Esophagus muscularis mucosa (tissue), 4 donors: ENCODE measurements at places on chromosomes 11 and 22. TPM values are rescaled to one million over a fixed set of nuclear protein-coding genes. Genes with fewer than 3 reads are reported as not detected.

The THY1 gene
- 36.0 TPM for total RNA-seq

The MAJIN gene
- total RNA-seq = not detected

The CBLIF gene
- total RNA-seq = not detected

The RAC2 gene
- total RNA-seq = 4.1 TPM

The NAALADL1 gene
- 43.7 TPM for total RNA-seq

The BTG4 gene
- not detected for total RNA-seq

The KCTD14 gene
- 1.5 TPM for total RNA-seq

DNA sequence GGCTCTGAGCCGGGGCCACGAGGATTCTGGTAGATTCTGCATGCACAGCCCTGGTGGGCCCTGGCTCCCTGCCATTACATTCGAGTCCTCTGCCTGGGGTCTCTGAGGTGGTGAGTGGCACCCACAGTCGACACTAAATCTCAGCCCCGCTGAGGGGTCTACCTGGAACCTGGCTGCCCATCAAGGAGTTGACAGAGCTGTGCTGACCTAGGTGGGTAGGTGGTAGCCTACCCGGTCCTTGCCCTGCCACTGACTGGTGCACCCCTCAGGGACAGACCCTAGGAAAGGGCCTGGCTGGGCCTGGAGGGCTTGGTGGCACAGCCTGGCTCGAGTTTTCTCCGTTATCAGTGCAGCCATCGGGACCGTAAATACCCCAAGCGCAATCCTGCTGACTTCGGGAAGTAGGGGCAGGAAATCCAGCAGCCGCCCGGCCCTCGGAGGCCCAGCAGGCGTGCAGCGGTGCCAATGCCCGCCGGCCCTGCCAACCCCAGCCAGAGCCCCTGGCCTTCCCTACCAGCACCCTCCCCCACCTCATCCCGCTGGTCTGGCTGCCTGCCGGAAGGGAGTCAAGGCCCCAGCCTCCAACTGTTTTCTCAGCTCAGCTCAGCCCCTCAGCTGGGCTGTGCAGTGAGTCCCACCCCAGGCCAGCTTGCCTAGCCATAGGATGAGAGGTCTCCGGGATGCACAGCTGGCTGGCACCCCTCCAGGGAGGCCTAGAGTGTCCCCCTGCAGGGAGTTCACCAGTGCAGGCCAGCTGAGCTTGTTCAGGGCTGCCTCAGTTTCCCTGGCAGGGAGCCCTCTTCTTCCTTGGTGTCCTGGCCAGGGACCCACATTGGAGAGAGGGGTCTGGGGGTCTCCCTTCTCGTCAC lies 80.4 kb upstream of the KCNQ1OT1 start:
- H3K36me3 ChIP-seq = no peaks in the 10 kb centered on the region
- no peak overlapping the region for H3K4me3 ChIP-seq
- peak; percentile 88 for DNase-seq

DNA sequence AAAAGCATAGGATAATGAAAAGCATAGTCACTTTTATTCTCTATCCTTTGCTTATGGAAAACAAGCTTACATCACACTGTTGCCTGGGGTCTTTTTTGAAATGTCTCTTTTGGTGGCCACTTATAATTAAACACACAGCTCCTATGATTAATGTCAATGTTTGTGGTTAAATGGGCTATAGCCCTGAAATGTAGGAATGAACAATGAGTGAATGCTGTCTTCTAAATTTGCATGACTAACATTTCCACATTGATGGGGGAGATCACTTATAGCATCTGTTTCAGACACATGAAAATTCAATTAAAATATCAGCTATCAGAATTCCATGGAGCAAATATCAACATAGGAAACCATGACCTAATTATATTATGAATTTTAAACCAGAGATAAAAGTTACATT lies 171.4 kb upstream of the FAT3 start:
- no peaks in the 10 kb centered on the region for H3K4me1 ChIP-seq
- H3K36me3 ChIP-seq = no peaks in the 10 kb centered on the region
- DNase-seq = no peak

DNA sequence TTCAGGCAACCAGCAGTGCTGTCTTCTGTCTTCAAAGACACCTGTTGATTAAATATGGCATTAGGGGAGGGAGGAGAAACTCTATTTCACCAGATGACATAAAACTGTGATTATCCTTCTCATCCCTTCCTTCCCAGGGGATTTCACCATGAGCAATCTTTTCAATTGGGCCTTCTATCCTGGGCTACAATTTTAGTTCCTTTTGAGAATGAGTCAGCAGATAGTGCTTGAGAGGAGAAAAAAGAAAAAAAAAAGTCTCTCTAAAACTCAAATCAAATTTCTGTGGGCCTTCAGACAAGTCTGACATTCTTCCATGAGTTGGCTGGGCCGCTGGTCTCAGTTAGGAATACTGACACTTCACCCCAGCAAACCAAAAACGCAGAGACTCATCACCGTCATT lies 7.2 kb downstream of the FLI1 start:
- no peak overlapping the region for H3K4me3 ChIP-seq
- H3K27me3 ChIP-seq = peaks cover 4% of the 10 kb centered on the region
- no peaks in the 10 kb centered on the region for H3K36me3 ChIP-seq
- no peak overlapping the region for H3K27ac ChIP-seq
- no peak for DNase-seq
- peaks cover 8% of the 10 kb centered on the region for H3K4me1 ChIP-seq

DNA sequence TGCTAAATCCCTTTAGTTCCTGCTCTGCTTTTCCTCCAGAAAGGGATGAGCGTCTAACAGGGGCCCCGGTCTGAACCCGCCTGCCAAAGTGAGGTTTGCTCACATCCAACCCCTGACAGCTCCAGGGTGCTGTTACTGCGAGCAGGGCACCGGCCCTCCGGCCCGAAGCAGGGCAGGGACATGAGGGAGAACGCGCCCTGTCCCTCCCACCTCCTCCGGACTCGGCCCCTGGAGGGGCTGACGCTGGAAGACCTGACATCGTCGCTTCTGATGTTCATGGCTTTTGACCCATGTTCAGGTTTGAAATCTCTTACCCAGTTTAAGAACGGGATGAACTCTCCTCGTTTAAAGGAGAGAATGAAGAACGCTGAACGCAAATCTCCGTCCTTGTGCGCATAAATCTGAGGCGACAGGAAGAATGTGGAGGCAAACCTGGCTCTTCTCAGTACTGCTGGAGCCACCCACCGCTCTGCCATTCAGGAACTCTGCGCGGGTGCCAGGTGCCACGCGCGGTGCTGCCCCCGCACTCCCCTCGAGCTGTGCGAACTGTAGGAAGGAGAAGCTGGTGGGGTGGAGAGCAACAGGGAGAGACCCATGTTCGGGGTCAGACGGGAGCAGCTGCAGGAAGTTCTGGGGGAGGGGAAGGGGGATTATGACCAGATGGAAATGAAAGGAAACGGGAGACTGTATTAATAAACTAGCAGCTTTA lies 826 bp upstream of the EEF1G start:
- peak overlapping the region; percentile 95 for H3K27ac ChIP-seq
- peaks cover 39% of the 10 kb centered on the region for H3K36me3 ChIP-seq
- H3K4me3 ChIP-seq = peak overlapping the region; percentile 84
- H3K4me1 ChIP-seq = peaks cover 64% of the 10 kb centered on the region
- no peak for DNase-seq

DNA sequence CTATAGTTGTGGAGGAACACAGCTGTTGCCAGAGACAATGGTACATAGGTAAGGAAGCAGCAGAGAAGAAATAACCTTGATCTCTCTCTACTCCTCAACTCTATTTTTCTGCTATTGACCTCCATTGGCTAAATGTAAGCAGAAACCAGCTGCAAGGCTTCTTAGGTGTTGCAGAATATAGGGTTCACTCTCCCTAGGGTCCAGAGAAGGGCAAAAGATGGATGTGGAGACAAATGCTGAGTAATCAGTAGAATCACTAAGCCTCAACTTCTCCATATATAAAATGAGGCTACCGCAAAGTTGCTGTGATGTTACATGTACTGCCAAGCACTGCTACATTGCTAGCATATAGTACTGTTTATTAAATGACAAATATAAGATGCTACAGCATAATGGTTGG lies 120.6 kb downstream of the PDE3B start:
- H3K4me3 ChIP-seq = no peak overlapping the region
- H3K27ac ChIP-seq = no peak overlapping the region
- no peak for DNase-seq
- no peaks in the 10 kb centered on the region for H3K27me3 ChIP-seq

DNA sequence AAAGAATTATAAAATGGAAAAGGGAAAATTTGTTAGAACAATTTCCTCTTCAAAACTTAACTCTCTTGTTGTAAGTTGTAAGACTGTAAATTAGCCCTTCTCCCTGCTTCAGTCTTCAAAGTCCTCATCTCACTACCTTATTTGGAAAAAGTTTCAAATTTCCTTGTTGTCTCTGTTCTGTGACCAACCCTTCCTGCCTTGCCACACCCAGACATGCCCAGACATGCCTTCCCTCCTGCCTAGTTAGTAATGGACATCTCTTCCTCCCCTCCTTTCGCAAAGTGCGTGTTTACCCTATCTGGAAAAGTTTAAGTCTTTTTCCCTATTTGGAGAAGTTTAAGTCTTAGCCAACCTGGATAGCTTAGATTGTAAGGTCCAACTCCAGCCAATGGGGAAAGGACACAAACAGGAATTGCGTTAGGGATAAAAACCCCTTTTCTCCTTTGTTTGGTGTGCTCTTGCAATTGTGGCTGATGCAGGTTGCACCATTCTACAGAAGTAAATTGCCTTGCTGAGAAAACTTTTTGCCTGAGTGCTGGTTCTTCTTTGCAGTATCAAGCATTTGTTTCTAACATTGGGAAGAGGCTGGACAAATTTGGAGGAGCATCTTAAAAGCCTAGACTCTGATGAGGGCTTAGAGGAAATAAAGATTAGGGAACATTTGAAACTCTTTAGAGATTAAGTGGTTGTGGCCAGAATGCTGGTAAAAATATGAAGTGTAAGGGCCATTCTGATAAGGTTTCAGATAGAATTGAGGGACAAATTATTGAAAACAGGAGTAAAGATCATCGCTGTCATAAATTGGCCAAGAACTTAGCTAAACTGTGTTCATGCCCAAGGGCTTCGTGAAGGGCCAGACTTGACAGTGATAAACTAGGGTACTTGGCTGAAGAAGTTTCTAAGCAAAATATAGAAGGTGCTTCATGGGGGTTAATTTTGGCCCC lies 15.4 kb downstream of the OR52K2 start:
- no peaks in the 10 kb centered on the region for H3K4me1 ChIP-seq
- H3K27ac ChIP-seq = no peak overlapping the region
- H3K27me3 ChIP-seq = no peaks in the 10 kb centered on the region
- no peaks in the 10 kb centered on the region for H3K36me3 ChIP-seq

DNA sequence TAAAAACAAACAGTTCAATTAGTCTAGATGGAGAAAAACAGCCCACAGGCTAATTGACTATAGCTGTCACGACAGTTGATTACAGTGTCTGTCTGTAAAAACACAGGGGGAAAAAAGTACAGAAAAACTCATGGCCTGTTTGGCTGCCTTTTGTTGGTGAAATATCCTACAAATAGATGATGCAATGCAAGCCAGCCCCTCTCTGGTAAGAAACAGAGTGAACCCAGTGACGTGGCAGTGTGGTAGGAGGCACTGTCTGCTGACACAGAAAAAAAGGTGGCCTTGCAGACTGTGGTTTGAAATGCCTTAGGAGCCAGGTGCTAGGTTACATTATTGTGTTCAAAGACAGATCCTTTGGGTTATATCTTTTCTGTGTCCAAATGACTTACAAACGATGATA lies 431.4 kb upstream of the CCDC90B start:
- H3K4me1 ChIP-seq = no peaks in the 10 kb centered on the region
- H3K4me3 ChIP-seq = no peak overlapping the region
- H3K27ac ChIP-seq = no peak overlapping the region
- no peaks in the 10 kb centered on the region for H3K27me3 ChIP-seq
- DNase-seq = no peak
- H3K36me3 ChIP-seq = no peaks in the 10 kb centered on the region

- H3K36me3 ChIP-seq = no peaks in the 10 kb centered on the region
- peak overlapping the region; percentile 43 for H3K4me3 ChIP-seq
- peaks cover 57% of the 10 kb centered on the region for H3K4me1 ChIP-seq
- peak overlapping the region; percentile 92 for H3K27ac ChIP-seq
- H3K27me3 ChIP-seq = no peaks in the 10 kb centered on the region
Observed at GRCh38 chr22:31036671-31037550, 44.2 kb upstream of the SMTN start.

- DNase-seq = no peak
- no peaks in the 10 kb centered on the region for H3K4me1 ChIP-seq
- H3K36me3 ChIP-seq = no peaks in the 10 kb centered on the region
Observed at GRCh38 chr11:110077831-110078325, 15.3 kb upstream of the ZC3H12C start.

DNA sequence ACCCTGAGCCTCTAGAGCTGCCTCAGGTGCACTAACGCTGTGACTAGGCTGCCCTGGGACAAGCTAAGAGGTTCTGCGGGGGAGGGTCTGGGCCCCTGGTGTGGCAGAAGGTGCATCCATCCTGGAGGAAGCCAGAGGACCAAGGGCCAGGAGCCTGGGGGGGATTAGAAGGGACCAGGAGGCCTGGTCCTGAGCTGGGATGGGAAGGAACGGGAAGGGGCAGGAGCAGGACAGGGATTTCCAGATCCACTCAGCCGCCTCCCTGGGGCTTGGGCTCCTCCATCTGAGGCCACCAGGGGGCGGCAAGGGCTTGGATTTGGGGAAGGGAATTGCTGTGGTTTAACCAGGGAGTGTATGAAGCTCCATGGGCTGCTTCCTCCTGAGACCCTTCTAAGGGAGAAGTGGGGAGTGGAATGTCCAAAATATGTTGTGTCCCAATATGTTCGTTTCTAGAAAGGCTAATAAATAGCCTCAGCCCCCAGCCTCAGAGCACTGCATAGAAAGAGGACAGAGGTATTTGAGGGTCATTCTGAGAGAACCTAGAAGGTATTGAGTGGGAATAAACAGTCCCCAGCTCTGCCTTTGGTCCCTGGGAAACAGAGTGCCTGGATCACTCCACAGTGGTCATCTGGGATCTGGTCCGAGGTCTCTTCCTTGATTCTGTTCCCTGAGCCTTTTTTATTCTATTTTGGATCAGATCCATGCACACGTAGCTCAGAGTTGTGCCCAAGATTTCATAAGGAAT lies 17.4 kb upstream of the PRAME start:
- H3K4me3 ChIP-seq = no peak overlapping the region
- no peak overlapping the region for H3K27ac ChIP-seq
- H3K27me3 ChIP-seq = no peaks in the 10 kb centered on the region
- H3K4me1 ChIP-seq = no peaks in the 10 kb centered on the region

DNA sequence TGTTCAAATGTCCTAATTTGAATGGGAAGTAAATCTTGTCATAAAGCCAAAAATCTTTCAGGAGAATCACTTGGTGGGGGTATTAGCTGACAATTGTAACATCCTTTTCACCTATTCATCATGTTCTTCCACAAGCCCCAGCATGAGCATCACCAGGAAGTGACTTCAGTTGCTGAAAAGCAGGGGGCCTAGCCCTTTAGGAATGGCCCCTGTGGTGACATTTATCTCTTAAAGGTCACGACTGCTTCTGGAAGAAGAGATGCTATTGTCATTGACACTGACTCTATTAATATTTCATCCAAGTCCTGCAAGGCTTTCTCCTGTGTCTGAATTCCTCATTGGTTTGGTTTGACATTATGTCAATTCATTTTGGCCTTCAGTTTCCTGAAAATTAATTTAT lies 92.6 kb downstream of the OR5AK2 start:
- no peaks in the 10 kb centered on the region for H3K27me3 ChIP-seq
- H3K36me3 ChIP-seq = no peaks in the 10 kb centered on the region
- H3K27ac ChIP-seq = no peak overlapping the region
- no peak overlapping the region for H3K4me3 ChIP-seq
- H3K4me1 ChIP-seq = no peaks in the 10 kb centered on the region
